Trophoblast cell (in vitro differentiated cells and primary cell): ENCODE measurements at places on chromosomes 6 and 20.

DNA sequence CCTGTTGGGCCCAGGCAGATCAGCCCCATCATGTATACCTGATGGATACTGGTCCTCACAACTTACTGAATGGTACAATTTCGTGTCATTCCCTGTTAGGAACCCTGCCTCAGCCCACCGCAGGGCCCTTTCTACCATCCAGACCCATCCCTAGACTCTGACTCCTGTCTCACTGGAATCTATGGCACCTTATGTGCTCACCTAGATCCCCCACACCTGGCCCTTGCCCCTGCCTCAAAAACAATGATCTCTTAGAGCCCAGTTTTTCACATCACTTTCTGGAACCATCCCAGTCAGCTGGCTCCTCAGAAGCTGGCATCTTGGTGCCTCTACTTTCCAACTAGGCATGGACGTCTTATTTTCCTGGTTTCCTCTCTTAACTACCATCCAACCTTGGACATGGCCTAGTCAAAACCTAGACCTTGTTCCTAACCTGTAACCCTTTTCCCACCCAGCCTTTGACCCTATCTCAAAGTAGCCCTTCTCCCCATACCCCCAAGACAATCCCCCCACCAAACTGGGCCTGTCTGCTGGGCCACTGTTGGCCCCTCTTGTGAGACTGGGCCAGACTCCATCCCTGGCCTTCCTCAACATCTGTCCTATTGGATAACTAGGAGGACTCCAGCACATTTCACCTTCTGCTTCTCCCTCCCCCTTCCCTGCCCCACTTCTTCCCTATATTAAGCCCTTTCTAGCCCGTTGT is 981 bp downstream of the HM13 start:
- peak overlapping the region; percentile 92 for H3K4me3 ChIP-seq
- DNase-seq, result no peak
- no peaks in the 10 kb centered on the region for H3K27me3 ChIP-seq
- H3K4me1 ChIP-seq, result peaks cover 16% of the 10 kb centered on the region
- H3K36me3 ChIP-seq, result peaks cover 8% of the 10 kb centered on the region

- H3K27me3 ChIP-seq, result no peaks in the 10 kb centered on the region
- H3K4me3 ChIP-seq, result no peak overlapping the region
- no peaks in the 10 kb centered on the region for H3K4me1 ChIP-seq
These were observed 35.1 kb upstream of the RFPL4B start for GRCh38 chr6:112311950-112312547.

DNA sequence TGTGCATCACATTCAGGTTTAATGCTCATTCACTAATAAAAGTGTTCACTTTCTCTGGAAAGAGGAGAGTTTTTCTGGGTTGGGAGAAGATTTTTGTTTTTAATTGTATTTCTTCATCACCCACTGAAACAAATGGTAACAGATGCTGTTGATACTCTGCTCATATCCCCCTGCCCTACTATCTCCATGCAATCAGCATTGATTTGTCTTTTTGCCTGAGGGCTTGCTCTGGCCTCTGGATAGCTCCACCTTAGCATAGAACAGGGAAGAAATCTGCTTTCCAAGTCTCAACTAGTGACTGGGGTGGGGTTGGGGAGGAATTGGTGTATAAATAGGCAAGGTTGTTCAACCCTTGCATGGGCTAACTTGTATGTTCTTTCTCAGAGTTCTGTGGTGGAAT is 296.4 kb downstream of the KHDRBS2 start:
- H3K27me3 ChIP-seq, result no peaks in the 10 kb centered on the region
- no peak for DNase-seq
- no peak overlapping the region for H3K4me3 ChIP-seq
- H3K4me1 ChIP-seq, result no peaks in the 10 kb centered on the region
- H3K36me3 ChIP-seq, result no peaks in the 10 kb centered on the region

DNA sequence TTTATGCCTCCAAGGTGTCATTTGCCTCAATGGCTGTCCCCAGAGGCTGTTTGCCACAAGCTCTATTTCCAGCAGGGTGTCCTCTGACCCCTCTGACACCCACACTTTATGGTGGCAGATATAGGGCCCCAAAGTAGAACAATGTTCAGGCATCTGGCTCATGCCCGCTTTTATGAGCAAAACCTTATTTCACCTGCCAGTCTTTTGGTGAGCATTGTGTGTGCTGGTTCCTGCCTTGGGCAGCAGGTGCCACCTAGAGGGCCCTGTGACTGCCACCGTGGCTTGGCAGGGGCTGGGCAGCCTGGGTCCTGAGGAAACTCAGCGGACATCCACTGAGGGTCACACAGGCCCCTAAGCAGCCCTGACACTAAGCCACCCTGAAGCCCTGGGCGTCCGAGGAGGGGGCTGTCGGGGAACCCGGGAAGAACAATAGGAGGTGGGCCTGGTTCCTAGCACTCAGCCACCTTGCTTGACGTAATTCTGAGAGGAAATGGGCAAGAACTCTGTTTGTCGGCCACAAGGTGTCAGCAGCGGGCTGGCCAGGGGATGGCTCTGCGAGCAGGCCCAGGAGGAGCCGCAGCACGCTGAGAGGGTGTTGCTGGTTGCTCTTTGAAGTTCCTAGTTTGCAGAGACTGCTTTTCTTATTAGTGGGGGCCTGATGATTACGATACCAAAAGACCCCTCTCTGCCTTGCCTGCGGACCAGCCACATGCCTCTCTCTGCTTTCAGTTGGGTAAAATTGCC is 148.9 kb downstream of the SCML4 start:
- H3K27ac ChIP-seq, result no peak overlapping the region
- H3K4me3 ChIP-seq, result no peak overlapping the region
- no peaks in the 10 kb centered on the region for H3K27me3 ChIP-seq
- DNase-seq, result peak; percentile 56
- peaks cover 5% of the 10 kb centered on the region for H3K4me1 ChIP-seq
- no peaks in the 10 kb centered on the region for H3K36me3 ChIP-seq

- no peak overlapping the region for H3K27ac ChIP-seq
- H3K4me1 ChIP-seq, result no peaks in the 10 kb centered on the region
- DNase-seq, result no peak
- no peaks in the 10 kb centered on the region for H3K27me3 ChIP-seq
- no peak overlapping the region for H3K4me3 ChIP-seq
- no peaks in the 10 kb centered on the region for H3K36me3 ChIP-seq
These were observed 60.6 kb downstream of the BTBD9 start for GRCh38 chr6:38579010-38579628.

DNA sequence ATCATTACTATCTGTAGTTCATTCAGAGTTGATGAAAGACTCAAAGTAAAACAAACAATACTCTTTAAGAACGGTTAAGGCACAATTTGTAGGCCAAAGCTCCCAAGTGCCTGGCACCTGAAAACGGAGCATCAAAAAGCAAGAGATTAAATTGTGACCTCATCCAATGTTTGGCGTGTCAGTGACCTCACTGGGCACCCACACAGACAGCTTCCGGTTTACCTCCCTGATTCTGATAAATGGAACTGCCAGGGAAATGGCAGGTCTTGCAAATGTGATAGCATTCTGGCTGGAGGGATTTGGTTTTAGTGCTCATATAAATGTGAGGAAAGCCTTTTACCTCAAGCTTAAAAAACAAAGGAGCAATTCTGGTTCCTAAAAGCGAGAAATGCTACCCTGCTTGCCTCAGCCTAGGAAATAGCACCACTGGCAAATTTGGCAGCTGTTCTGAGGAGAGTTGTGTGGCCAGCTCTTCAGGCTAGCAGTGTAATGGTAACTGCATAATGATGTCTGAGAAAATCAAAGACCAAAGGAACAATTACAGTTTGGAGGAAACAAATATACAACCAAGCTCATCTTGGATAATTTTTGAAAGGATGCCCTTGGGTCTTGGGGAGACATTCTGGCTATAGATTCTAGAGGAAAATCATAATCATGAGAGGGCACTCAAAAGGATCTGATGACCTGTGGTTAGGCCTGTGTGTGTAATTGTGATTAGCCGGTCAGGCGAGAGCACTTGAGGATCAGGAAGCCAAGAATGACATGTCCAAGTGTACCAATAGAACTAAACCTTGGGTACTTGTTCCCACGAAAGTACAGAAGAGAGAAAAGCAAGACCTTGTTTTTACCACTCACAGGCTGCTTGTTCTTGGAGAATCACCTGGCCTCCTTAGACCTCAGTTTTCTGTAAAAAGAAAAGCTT is 174.3 kb downstream of the TFAP2B start:
- no peak overlapping the region for H3K27ac ChIP-seq
- H3K27me3 ChIP-seq, result no peaks in the 10 kb centered on the region
- no peaks in the 10 kb centered on the region for H3K4me1 ChIP-seq
- no peak overlapping the region for H3K4me3 ChIP-seq
- DNase-seq, result no peak

- H3K4me3 ChIP-seq, result no peak overlapping the region
- H3K36me3 ChIP-seq, result no peaks in the 10 kb centered on the region
- H3K4me1 ChIP-seq, result no peaks in the 10 kb centered on the region
- no peaks in the 10 kb centered on the region for H3K27me3 ChIP-seq
- no peak overlapping the region for H3K27ac ChIP-seq
These were observed 979.8 kb upstream of the MANEA start for GRCh38 chr6:94597487-94597886.

DNA sequence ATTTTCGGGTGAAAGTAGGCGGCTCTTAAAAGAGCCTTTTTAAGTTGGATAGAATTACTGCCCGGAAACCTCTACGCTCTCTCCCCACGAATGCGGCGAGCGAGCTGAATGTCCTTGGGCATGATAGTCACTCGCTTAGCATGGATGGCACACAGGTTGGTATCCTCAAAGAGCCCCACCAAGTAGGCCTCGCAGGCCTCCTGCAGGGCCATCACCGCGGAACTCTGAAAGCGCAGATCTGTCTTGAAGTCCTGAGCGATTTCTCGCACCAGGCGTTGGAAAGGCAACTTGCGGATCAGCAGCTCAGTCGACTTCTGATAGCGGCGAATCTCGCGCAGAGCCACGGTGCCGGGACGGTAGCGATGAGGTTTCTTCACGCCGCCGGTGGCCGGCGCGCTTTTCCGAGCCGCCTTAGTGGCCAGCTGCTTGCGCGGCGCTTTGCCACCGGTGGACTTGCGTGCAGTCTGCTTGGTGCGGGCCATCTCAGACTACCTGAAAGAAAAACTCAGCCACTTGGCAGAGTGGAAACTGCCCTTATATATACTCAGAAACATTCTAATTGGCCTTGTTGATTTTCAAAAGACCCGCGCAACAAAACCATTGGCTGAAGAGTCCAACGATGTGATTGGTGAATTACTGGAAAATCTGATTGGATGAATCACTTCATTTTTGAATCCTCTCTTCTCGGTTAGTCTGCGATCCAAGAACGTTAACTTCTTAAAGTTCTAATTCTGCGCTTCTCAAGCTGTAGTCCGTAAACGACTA is 93.9 kb upstream of the BTN3A2 start:
- peak overlapping the region; percentile 93 for H3K27ac ChIP-seq
- no peaks in the 10 kb centered on the region for H3K27me3 ChIP-seq
- no peaks in the 10 kb centered on the region for H3K36me3 ChIP-seq
- DNase-seq, result peak; percentile 60
- no peaks in the 10 kb centered on the region for H3K4me1 ChIP-seq
- H3K4me3 ChIP-seq, result peak overlapping the region; percentile 74

- H3K36me3 ChIP-seq, result no peaks in the 10 kb centered on the region
- no peak overlapping the region for H3K27ac ChIP-seq
- no peak for DNase-seq
- no peaks in the 10 kb centered on the region for H3K4me1 ChIP-seq
- no peak overlapping the region for H3K4me3 ChIP-seq
These were observed 62.8 kb upstream of the GTSF1L start for GRCh38 chr20:43789593-43789992.

DNA sequence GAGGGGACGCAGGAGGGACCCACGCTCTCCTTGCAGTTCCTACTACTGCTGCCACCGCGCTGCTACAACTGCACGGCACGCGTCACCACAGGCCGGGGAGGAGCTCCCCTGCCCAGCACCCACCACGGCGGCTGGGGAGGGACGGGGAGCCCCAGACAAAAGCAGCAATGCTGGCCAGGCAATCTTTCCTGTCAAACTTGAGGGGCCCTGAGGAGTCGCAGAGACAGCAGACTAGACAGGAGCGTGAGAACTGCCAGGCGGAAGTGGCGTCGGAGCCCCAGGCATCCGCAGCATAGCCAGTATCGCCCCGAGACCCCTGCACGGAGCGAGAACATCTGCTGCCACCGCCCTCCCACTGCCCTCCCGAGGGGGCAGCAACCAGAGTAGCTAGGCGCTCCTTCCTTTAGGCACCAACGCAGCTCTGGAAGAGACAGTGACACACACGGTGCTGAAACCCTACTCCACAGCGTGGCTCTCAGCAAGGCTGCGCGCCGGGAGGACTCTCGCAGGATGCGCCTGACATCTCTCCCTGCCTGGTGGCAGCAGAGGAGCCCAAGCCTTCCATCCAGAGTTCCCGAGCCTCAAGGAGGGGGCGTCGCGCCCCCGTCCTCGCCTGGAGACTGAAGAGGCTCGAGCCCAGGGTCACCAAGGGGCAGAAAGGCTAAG is 2.2 kb downstream of the TAF4 start:
- peaks cover 18% of the 10 kb centered on the region for H3K4me1 ChIP-seq
- no peak for DNase-seq
- H3K36me3 ChIP-seq, result peaks cover 10% of the 10 kb centered on the region
- H3K27me3 ChIP-seq, result no peaks in the 10 kb centered on the region

GRCh38 chr20:38836991-38837390 is 31.5 kb downstream of the PPP1R16B start:
- H3K4me1 ChIP-seq, result no peaks in the 10 kb centered on the region
- no peak for DNase-seq
- H3K27ac ChIP-seq, result no peak overlapping the region
- no peaks in the 10 kb centered on the region for H3K27me3 ChIP-seq

DNA sequence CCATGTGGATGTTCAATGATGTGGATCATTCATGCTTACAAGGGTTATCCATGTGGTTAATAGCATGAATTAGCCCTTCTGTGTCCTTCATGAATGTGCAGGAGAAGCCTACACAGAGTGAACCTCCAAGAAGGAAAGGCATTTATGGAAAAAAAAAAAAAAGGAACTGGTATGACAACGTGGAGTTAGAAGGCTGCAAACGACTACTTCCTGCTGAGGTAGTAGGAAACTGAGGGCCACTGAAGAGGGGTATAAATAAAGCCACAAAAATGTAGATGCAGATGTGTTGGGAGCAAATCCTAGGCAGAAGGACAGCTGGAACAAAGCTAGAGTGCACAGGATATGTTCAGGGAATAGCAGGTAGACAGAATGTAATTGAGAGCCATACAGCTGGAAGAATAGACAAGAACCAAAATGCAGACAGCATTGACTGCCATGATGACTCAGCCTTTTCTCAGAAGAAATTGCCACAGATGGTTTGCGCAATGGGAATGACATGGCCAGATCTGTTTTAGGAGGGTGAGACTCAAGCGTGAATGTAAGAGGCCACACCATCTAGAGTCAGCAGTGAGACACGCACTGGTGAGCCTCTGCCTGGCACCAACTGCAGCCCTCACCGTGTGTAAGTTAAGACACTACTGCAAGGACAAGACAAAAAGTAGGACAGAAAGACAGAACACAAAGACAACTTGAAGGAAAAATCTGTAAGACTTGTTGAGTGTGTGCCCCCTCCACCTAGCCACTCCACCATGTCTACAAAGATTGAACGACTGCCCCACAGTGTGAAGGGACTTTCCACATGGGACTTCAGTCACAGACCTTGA is 79.8 kb downstream of the KIF13A start:
- DNase-seq, result peak; percentile 95
- H3K36me3 ChIP-seq, result no peaks in the 10 kb centered on the region
- H3K4me3 ChIP-seq, result no peak overlapping the region
- peaks cover 10% of the 10 kb centered on the region for H3K4me1 ChIP-seq

- peaks cover 5% of the 10 kb centered on the region for H3K4me1 ChIP-seq
- H3K27me3 ChIP-seq, result no peaks in the 10 kb centered on the region
- no peak overlapping the region for H3K27ac ChIP-seq
- peaks cover 4% of the 10 kb centered on the region for H3K36me3 ChIP-seq
- no peak overlapping the region for H3K4me3 ChIP-seq
These were observed 67.1 kb downstream of the ELOVL5 start for GRCh38 chr6:53281518-53282215.

- no peaks in the 10 kb centered on the region for H3K27me3 ChIP-seq
- no peaks in the 10 kb centered on the region for H3K36me3 ChIP-seq
- DNase-seq, result no peak
- no peak overlapping the region for H3K27ac ChIP-seq
- peak overlapping the region; percentile 72 for H3K4me3 ChIP-seq
These were observed 117.0 kb downstream of the MYLK4 start for GRCh38 chr6:2633736-2634135.
